ENCODE measurements at places on chromosomes 6 and 20.
A peak's percentile ranks its signal among the peaks of the same experiment; 100 is the strongest.

- DNase-seq, result no peak
These were observed 394.5 kb downstream of the PTPRT start for GRCh38 chr20:42795111-42795695.

DNA sequence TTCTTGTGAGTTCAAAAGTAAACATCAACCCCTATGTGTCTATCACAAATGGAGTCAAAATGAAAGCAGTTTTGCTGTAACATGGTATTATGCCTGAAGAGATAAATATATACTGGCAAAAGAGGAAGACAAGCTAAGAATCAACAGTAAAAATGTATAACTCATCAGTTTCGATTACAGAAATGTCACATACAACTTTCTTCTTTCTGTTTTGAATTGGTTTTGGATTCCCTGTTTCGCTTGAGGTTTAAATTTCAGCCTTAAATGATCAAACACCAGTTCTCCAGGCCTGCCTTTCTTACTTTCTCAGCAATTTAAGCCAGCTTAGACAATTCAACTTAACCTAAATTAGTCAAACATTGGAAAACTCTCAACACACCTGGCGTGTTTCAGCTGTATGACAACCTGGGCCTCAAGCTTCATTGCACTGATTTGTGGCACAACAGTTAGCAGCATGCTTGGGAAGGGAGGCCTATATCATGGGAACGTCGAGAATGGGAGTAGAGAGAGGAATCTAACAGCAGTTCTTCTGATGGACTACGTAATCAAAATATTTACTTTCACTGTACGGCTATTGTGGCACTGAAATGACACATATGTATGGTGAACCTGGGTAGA is 51.9 kb upstream of the MARCKS start:
- no peak for DNase-seq

- no peak for DNase-seq
These were observed 29.4 kb upstream of the KIF25 start for GRCh38 chr6:167968091-167968490.

- DNase-seq, result peak; percentile 50
These were observed 418.6 kb downstream of the CDKAL1 start for GRCh38 chr6:20952699-20953474.

DNA sequence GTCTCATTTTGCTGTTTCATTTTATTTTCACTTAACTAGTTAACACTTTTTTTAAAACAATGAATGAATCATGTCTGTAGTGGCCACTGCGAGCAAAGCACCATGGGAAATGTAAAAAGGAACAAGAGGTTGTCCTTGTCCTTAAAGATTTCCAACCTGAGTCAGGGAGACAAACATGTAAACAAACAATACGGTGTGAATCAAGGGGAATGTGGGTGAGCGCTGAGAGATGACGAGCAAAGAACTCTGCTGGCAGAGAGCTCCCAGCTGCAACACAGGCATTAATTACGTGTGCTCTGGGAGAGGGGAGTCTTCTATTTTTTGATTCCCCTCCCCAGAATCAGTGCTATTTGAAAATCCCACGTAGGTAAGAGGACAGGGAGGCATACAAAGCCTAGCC is 84.3 kb downstream of the ATXN1 start:
- DNase-seq, result no peak

- no peak for DNase-seq
These were observed 26.1 kb upstream of the RIPPLY2 start for GRCh38 chr6:83827050-83827449.

- no peak for DNase-seq
These were observed 711 bp upstream of the C20orf141 start for GRCh38 chr20:2814076-2814475.

DNA sequence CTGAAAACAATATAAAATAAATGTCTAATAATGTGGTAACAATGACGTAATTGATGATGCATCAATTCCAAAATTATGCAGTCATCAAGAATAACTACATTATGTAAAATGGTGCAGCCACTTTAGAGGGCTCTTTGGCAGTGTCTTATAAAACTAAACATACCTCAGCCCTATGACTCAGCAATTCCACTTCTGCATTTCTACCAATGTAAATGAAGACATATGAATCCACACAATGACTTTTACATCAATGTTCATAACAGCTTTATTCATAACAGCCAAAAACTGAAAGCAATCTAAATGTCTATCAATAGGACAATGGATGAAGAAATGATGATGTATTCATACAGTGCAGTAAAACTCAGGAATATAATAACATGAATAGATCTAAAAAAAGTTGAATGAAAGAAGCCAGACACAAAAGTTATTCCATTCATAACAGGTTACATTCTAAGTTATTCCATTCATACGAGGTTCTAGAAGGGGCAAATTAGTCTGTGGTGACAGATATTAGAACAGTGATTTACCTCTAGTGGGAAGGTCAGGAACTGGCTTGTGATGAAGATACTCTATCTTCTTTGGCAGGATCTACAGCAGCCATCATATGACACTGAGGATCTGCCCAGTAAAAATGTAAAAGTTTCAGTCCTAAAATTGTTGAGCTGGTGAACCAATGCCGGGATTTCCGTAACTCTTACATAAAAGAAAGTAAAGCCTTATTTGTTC is 396.1 kb downstream of the PLCB1 start:
- DNase-seq, result no peak

DNA sequence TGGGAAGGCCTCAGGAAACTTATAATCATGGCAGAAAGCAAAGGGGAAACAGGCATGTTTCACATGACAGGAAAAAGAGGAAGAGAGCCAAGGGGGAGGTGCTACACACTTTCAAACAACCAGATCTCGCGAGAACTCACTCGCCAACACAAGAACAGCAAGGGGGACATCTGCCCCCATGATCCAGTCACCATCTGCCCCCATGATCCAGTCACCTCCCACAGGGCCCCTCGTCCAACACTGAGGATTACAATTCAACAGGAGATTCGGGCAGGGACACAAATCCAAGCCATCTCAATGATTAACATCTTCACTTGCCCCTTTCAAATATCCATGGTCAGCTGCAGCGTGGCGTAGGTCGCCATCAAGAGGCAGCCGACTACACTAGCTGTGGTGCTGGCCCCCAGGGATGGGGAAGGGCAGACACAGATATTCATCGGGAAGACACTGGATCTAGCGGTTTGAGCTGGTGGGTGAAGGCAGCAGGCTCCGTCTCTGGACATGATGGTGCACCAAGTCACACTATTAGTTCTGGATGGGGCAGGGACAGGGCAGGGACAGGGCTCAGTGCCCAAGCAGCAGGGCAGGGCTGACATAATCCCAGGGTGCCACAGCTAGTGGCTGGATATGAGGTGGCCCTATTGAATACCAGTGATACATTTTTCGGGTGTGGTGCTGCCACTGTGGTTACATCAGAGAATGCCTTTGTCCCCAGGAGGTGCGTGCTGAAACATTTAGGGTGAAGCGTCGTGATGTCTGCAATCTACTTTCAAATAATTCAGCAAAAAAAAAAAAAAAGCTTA is 31.6 kb downstream of the TUBB2B start:
- peak; percentile 37 for DNase-seq

GRCh38 chr6:34718976-34719375 is 22.4 kb upstream of the ILRUN start:
- DNase-seq, result no peak

DNA sequence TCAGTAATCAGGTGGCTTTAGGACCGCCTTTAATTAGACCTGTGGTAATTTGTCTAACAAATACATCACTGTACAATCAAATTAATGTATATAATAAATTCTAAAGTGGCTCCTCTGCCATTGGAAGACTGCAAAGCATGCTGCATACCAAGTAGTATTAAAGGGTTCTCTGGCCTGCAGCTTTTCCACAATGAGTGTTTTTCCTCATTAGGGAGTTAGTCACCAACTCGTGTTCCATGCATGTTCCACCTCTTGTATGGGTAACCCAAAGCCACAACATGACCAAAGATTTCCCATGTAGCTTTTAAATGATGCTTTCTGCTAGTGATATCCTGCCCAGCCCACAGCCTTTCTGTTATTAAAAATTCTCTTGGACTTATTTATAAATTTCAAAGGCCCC is 218.7 kb downstream of the FUT9 start:
- DNase-seq, result no peak

GRCh38 chr20:54474866-54475265 is 527 bp upstream of the DOK5 start:
- no peak for DNase-seq

- no peak for DNase-seq
These were observed 26.7 kb downstream of the FOXO3 start for GRCh38 chr6:108587258-108588059.

DNA sequence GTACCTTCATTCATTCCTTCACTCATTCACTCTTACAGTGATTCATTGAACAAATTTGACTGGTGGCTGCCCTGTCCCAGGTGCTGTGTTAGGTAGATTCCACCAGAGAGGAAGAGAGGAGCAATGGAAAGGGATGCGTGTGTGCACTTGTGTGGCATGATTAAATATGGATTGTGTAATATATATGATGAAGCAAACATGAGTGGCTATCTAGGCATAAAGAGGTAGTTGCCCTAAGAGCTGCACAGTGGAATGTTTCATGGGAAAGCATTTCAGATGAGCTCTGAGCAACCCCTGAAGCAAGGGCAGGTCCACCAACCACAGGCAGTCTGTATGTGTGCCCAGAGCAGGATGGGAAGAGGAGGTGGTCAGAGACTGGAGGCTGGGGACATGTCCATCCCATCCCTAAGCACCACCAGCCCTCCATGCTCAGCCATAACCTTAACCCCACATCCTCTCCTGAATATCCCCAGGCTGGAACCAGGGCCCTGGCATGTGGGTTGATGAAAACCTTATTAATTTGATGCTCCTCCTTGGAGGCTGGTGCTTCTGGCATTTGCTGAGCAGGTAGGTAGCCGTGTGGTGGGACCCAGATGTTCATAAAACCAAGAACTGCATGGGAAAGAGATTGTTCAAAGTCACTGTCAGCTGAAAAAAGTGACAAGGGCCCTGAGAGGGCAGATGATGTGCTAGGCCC is 226.2 kb downstream of the SYNDIG1 start:
- DNase-seq, result no peak

GRCh38 chr6:116087437-116088027 is 13.1 kb upstream of the NT5DC1 start:
- no peak for DNase-seq

DNA sequence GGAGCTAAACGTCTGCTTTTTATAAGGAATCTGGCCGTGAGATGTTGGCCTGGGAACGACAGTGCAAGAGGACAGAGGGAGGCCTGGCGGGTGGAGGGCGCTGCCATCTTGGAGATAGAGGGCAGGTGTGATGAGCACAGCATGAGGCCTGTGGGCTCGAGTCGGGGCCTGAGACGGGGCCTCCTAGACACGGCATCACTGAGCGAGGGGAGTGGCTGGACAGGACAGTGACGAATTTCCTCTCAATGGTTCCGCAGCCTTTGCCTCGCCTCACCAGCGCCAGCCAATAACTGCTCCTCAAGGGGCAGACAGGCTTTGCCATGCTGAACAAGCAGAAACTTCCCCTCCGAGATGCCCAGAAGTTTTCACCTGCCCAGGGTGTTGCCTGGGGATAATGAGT is 376.7 kb downstream of the THBS2 start:
- DNase-seq, result no peak
